Stimulated activated memory B cell treated with anti-CD40 and anti-IgM and Interleukin-4, amounts not matched to agents 10 μg/mL and 1 μg/mL and 100 μg/mL, for 72 hours (primary cell): ENCODE measurements at places on chromosomes 5 and 9.

- ATAC-seq: no peak
Observed at GRCh38 chr5:153775923-153776322, 262.8 kb downstream of the FAM114A2 start.

- ATAC-seq: no peak
Observed at GRCh38 chr9:89029788-89030187, 38.5 kb downstream of the S1PR3 start.

DNA sequence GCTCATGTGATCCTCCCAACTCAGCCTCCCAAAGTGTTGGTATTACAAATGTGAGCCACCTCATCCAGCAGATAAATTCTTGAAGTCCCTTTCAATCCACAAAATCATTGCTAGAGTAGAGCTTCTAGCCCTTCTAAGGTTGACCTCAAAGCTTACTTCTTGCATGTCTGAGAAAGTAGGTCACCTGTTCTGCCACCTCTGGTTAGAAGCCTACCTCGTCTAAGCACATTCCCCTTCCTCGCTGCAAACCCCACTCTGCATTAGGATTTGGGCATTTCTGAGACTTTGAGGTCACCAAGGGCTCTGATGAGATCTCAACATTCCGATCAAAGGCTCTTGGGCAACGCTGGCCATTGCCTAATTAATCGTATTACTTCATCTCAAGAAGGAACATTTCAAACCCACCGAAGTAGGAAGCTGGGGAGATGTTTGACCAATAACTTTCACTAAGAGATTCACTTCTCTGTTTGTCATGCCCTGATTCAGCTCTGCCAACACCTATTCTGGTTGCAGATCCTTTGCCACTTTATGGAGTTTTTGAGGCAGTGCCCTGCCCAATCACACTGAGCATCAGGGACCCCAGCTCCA is 8.6 kb downstream of the ADAM19 start:
- ATAC-seq: peak; percentile 20

- ATAC-seq: no peak
Observed at GRCh38 chr9:129054163-129054851, 17.9 kb downstream of the MIGA2 start.

DNA sequence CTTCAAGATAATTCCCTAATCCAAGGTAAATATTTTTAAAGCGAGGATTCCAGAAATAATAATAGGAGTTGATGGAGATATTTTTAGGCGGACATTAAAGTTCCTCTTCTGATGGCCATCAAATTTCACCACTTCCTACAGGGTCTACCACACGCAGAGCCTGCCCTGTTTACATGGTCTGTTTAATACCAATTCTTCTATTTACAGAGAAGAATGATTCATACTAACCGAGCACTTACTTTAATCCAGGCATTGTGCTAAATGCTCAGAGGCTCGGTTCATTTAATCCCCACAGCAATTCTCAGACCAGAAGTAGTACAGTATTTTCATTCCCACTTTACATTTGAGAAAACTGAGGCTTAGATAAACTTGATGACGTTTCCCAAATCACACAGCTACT is 3.0 kb upstream of the ITGA1 start:
- ATAC-seq: no peak

DNA sequence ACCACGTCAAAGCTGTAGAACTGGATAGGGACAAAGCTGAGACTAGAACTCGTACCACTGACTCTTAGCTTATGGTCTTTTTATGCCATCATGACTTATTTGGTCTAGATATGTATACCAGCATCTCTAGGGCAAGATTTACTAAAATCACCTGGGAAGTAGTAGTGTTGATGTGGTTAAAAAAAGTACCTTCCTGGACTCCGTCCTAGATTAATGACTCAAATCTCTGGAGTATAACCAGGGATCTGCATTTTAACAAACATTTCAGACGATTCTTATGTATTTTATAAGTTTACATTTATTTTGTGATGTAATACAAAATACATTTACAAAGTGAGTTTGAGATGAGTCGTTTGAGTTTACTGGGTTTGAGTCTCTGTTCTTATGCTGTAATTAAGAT is 68.7 kb downstream of the ARHGAP26 start:
- ATAC-seq: no peak

GRCh38 chr9:124950050-124950718 is 9.3 kb upstream of the GOLGA1 start:
- ATAC-seq: no peak

GRCh38 chr5:140591747-140592372 is 27.2 kb downstream of the SLC35A4 start:
- ATAC-seq: peak; percentile 40

- ATAC-seq: no peak
Observed at GRCh38 chr5:77095189-77095588, 8.1 kb upstream of the ZBED3 start.
